ENCODE measurements at places on chromosomes 7 and 10.
A peak's percentile ranks its signal among the peaks of the same experiment; 100 is the strongest.

- DNase-seq: no peak
Observed at GRCh38 chr10:122077311-122077875, 88.4 kb downstream of the TACC2 start.

DNA sequence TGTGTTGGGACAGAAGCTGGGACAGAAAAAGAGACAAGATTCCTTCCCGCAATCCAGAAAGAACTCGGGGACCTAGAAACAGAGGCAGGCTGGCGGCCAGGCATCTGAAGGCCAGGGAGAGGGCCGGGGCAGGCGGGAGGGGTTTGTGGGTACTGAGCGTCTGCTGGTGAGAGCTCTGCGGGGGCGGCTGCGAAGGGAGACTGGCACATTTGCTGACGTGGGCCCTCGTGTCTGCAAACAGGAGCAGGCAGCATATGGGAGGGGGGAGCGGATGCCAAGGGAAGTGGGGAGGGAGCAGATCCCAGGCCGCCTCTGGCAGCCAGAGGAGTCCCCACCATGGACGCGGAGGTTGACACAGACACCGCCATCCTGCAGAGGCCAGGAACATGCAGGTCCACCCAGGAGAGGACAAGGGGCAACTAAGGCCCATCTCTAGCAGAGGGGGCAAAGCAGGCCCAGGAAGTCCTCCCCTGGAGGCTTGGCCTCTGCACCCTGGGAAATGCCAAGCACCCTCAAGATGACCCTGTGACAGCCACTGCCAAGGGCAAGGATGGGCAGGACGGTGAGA lies 32.2 kb downstream of the KCNH2 start:
- no peak for DNase-seq

DNA sequence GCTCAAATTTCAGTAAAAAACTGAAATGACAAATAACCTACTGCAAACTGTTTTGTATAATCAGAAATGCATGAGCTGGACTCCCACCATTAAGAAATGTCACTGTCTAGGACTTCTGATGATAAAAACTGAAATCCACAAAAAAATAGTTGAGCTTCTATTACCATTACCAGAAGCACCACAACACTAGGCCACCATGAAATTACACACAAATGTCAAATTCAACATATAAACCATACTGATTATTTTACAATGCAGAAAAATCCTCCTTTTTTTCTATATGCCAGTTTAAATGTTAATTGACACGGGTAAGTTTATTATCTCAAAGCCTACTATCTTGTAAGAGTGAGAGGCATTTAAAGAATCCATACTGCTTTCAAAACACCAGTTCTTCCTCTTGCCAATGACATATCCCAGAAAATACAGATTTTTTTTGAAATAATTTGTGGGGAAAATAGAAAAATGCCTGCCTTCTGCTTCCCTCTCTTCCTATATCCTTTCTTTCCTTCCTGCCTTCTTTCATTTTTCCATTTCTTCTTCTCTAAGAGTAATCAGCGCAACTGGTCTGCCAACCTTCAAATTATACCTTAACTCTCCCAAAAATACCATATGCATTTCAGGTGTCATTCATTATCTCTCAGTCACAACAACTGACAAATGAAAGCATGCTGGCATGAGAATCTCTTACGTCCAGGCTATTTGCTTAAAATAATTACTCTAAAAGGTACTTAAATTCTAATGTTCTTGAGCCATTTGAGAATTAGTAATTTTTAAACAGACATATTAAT lies 12.3 kb downstream of the PDK4 start:
- DNase-seq: no peak

DNA sequence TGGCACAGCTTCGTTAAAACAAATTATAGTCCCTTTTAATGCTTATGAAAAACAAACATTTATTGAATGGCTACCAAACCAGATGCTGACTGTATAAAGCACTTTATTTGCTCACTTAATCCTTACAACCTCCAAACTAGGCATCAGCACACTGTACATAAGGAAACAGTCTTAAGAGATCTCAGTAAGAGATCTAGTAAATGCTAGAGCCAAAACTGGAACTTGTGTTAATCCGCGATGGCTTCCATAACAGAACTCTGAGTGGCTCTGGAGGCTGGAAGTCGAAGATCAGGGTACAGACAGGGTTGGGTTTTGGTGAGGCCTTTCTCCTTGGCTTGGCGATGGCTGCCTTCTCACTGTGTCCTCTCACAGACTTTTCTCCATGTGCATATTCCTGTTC lies 27.0 kb downstream of the PDZD8 start:
- DNase-seq: no peak

DNA sequence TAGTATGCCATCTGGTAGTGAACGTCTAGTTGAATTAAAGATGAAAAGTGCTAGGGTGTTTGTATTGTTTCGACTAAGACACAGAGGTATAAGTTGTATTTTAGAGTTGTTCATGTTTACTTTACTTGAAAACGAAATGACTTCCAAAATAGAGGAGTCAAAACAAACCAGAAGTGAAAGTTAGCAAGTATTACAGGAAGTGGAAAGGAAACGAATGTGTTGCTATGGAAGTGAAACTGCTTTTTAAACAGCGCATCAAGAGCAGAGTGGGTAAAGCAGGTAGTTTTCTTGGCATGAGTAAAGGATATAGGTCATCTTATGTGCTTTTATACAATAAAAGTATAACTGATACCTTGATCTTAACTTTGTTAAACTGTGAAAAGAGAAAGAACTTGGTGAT lies 20.0 kb upstream of the GALNTL5 start:
- DNase-seq: no peak

DNA sequence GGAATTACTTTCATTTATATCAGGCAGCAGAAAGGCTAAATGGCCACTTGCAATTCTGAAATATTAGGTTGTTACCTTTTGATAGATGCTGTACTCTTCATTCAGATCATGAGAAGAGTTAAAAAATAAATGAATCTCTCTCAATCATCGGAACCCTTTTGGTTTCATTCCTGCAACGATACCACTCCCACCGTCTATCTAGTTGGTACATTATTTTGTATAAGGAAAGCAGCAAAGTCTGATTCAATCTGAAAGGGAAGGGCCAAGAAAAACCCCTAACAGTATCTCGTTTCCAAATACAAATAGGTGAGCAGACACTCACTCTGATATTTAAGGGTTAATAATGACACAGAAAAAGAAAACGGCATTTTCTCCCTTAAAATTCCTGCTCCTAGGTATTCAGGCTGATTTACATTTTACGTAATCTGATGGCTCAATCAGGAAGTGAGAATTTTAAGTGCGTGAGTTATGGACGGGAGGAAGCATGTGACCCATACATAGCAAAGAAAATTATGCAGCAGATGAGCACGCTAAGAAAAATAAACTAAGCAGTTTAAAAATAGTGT lies 209.4 kb upstream of the KLF14 start:
- no peak for DNase-seq

DNA sequence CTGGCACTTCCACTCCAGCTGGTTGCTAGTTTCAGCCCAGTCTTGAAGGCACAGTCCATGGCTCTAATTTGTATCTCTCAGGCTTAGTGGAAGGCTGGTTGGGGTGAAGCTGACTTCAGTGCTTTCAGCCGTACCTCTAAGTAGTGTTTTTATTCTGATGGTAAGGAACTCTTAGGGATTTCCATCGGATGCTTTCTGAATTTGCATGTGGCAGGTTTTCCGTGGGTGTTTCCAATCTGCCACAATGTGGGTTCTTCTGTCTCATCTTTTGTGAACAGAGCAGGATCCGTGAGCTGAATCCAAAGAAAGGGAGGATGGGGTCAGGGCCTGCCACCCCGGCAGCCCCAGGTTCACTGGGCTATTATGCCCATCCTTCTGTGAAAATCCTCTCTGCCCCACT lies 607.9 kb upstream of the MKI67 start:
- DNase-seq: no peak

DNA sequence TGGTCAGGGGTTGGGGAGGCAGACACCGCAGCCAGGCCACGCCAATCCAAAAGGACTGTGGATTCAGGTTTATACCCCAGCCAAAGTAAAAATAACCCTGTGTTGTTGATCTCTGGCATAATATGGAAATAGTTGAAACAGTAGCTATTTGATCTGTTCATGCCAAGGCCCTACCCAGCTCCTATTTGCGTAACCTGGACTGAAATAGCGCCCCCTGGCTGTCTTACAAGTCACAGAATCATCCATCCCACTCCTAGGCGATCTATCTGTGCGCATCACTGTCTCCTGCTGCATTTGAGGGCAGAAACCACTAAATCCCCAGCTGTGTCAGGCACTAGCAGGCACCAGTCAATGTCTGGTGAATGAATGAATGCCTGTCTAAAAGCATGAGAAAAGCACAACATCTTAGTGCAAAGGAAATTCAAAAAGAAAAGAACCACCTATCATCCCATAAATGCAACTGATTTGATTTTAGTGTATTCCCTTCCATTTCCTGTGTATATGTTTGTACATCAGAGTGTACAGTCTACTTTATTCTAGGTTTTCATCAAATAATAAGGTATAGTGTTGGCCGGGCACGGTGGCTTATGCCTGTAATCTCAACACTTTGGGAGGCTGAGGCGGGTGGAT lies 160.0 kb downstream of the SLIT1 start:
- DNase-seq: peak; percentile 78

GRCh38 chr10:16929069-16929468 lies 111.8 kb upstream of the RSU1 start:
- no peak for DNase-seq

DNA sequence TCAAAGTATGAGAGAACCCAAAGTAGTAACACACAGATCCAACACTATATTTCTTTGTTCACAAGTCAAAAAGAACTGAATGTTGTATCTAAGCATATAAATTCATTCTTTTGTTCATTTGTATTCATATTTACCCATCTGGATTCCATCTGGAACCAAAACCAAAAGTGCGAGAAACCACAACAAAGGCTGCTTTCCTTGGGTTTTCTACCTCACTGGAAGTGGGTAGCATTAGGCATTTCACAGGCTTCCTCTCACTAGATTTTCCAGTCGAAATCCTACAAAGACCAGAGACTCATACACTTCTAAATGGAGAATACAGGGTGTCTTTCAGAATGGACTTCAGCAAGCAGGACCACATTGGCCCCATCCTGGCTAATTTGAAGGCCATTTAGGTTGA lies 109.8 kb upstream of the WNT16 start:
- DNase-seq: no peak

- DNase-seq: no peak
Observed at GRCh38 chr7:80611779-80612178, 26.7 kb upstream of the CD36 start.

- DNase-seq: peak; percentile 17
Observed at GRCh38 chr10:128861018-128861901, 605.8 kb upstream of the MGMT start.

DNA sequence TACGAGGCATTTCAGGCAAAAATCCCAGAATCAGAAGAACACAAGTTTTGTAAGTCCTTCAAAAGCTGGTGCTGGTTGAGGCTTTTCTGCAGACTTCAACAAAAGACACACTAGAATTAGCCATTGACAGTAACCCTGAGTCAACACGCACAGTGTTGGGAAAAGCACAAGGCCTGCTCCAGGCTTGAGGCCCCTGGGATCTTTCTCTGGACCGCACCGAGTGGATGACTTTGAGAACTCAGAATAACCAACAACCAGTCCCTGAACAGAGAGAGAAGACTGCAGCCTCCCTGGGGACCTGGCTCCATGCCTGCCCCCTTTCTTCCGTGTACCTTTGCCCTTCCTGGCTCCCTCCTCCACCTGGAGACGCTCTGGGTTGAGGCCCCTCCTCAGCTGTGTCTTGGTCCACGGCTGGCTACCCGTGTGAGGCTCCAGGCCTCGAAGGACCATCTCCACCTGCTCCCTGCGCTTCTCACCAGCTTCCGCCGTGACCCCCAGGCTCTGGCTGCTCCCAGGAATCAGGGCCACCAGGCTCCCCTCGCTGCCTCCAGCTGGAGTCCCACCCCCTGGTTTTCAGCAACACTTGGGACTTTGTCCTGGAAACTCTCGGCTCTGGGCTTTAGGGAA lies 28.4 kb downstream of the DIP2C start:
- no peak for DNase-seq

GRCh38 chr7:64557601-64558322 lies 5.1 kb downstream of the ZNF680 start:
- DNase-seq: no peak

DNA sequence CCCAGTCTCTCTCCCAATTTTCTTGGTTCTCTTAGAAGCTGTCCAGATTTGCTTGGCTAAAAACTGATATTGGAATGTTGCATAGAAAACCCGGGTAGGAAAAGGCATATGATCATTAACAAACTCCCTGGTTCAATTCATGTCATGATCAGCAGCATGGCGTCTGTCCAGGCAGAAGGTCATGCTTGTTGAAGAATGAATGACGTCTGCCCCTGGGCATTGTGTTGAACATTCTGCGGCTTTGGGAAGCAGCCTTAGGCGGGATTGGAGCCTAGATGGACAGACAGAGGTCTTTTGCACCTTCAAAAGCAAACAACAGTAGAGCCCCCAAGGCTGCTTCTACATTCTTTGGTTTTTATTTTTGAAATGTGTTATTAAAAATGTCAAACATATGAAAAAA lies 7.7 kb upstream of the MINDY3 start:
- no peak for DNase-seq

GRCh38 chr10:76021398-76021797 lies 590.0 kb downstream of the LRMDA start:
- DNase-seq: no peak

GRCh38 chr10:84375011-84375410 lies 46.6 kb downstream of the CCSER2 start:
- no peak for DNase-seq

DNA sequence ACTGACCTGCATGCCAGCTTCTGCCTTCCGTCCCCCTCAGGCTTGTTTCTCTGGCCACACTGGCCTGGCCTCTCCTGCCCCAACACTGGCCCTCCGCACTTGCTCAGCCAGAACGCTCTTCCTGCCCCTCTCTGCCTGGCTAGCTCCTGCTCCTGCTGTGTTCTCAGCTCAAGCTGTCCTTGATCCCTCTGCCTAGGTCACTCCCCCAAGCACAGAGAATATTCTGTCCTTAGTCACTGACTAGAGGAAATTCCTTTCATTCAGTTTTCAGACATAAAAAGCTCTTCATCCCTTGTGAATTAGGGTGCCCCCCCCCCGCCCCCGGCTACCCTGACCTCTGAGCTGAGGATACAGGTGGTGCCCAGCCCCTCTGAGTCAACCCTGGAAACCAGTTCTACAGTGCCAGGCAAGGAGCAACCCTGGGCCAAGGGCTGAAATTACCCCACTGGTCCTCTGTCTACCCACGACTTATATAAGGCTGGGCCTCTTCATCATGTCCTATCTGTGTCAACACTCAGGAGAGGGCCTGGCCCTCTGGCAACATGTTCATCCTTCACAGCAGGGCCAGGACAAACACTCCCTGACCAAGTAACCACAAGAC lies 6.6 kb upstream of the SGPL1 start:
- DNase-seq: no peak

DNA sequence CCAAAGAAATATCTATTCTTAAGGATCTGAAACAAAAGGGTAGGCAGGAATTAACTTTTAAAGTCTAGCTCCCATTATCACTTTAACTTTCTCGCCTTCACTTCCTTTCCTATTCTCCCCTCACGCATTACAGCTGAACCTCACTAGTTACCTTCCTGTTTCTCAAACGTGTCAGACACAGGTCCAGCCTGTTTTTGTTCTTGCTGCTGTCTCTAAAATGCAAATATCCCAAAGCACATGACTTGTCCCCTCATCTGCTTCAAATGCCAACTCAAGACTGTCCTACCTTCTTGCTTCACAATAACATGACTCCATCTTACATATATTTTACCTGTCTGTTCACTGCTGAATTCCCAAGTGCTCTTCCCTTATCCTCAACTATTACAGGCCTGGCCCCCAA lies 17.6 kb downstream of the ZDHHC6 start:
- DNase-seq: no peak

GRCh38 chr7:143247372-143247771 lies 15.9 kb upstream of the GSTK1 start:
- DNase-seq: no peak

- DNase-seq: no peak
Observed at GRCh38 chr7:116232920-116233319, 22.6 kb downstream of the TES start.

All from activated CD8-positive, alpha-beta memory T cell treated with anti-CD3 and anti-CD28 coated beads for 24 hours (primary cell).